Effector memory CD4-positive, alpha-beta T cell (primary cell): ENCODE measurements at places on chromosomes 5 and 9.

GRCh38 chr5:54098267-54098666 is 212.1 kb downstream of the ARL15 start:
- DNase-seq: no peak

DNA sequence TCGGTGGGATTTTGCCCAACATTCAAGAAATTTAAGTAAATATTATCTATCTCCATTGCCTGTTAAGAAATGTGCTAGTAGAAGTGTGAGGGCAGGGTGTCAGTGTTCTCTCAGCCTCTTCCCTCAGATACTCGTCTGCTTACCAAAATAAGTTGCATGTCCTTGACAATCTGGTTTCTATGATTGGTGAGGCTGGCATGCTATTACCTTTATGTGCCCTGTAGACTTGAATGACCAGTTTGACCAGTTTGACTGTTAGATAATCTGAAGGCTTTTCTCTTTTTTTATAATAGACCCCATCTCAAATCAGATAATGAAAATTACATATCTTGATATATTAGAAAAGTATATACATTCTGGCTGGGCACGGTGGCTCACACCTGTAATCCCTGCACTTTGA is 348 bp downstream of the CATSPER3 start:
- no peak for DNase-seq

DNA sequence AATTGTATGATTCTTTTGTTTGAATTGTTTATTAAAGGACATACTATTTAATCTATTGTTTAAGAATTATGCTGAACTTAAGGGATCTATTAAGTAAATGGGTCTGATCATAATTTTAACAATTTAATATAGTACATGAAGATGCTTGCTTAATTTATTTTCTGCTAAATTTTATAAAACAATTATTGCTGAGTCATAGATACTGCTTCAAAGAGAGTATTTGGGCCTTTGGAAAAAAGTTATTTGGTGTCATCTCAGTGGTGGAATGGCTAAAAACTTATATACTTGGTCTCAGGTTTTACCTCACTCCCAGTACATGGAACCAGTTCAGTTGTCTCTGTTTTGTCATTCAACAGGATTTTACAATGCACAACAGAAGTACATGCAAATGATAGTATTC is 145.3 kb downstream of the CDH9 start:
- DNase-seq: no peak

- DNase-seq: no peak
Observed at GRCh38 chr9:95777136-95777535, 98.4 kb upstream of the ERCC6L2 start.

GRCh38 chr5:148003226-148003625 is 60.6 kb upstream of the SPINK5 start:
- DNase-seq: no peak

GRCh38 chr5:120532835-120533234 is 68.7 kb downstream of the PRR16 start:
- no peak for DNase-seq

DNA sequence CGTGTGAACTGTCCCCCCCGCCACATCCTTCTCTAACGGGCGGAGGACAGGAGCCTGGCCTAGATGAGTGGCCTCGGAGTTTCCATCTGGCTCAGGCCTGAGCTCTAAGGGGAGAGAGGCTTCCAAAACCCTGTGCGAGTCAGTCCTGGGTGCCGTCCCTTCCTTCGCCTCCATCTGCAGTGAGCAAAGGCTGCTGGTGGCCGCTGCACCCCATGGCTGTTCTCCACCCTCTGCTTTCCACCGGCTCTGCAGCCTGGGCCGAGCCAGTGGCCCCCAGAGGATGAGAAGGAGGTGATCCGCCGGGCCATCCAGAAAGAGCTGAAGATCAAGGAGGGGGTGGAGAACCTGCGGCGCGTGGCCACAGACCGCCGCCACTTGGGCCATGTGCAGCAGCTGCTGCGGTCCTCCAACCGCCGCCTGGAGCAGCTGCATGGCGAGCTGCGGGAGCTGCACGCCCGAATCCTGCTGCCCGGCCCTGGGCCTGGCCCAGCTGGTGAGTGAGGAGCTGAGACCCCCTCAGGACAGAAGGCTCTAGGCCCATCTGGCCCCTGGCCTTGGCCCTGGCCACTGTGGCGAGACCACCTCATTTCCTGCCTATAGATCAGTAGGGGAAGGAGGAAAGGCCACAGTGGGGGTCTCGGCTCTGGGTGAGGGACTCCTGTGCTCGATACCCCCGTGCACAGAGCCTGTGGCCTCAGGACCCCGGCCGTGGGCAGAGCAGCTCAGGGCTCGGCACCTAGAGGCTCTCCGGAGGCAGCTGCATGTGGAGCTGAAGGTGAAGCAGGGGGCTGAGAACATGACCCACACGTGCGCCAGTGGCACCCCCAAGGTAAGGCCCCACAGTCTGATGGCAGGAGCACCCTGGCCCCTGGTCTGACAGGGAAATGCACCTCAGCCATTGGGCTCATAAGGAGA is 3.0 kb downstream of the PKN3 start:
- DNase-seq: no peak

GRCh38 chr5:11609570-11610303 is 294.5 kb downstream of the CTNND2 start:
- no peak for DNase-seq

DNA sequence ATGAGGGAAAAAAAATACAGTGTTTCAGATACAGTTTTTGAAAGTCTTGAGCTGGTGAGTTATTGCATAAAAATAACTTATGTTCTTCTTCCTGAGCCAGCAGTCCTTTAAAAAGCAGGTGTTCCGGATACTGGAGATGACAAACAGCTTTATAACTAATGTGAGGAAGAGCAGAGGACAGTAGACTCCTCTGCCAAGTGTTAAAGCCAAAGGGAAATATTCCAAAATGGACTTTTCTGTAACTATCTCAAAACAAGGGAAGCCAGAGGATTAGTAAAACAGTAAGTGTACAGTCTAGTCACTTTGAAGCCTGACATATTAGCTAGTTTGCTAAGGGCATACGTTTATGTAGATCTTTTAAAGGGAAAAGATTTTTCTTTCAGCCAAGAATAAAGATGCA is 11.0 kb upstream of the SNCAIP start:
- no peak for DNase-seq

DNA sequence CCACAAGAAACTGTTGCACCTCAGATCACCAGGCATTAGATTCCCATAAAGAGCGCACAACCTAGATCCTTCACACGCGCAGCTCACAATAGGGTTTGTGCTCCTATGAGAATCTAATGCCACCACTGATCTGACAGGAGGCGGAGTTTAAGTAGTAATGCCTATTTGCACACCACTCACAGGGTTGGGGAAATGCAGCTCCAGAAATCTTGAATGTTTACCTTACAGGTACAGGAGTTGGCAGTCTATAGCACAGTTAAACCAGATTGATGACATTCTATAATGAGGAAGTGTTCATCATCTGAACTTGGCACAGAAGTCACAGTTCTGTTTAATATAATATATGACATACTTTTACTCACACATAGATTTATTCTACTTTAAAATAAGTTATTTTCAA is 732.2 kb upstream of the ZNF608 start:
- no peak for DNase-seq

DNA sequence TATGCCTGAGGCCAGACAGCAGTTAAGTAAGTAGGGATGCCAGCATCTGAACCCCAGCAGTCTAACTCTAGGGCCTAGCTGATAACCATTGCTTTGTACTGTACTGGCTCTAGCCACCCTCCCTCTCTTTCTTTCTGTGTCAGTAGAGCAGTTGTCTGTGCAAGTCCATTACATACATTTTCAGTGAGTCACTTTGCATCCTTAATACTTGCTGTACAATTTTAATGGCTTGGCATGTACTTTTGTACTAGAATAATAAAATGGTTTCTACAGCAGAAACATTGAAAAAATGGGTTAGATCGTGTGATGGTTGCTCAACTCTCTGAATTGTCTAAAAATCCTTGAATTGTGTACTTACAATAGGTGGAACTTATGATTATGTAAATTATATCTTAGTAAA is 1.5 kb upstream of the TTC39B start:
- no peak for DNase-seq

- DNase-seq: no peak
Observed at GRCh38 chr5:65157906-65158603, 323.7 kb downstream of the ADAMTS6 start.

DNA sequence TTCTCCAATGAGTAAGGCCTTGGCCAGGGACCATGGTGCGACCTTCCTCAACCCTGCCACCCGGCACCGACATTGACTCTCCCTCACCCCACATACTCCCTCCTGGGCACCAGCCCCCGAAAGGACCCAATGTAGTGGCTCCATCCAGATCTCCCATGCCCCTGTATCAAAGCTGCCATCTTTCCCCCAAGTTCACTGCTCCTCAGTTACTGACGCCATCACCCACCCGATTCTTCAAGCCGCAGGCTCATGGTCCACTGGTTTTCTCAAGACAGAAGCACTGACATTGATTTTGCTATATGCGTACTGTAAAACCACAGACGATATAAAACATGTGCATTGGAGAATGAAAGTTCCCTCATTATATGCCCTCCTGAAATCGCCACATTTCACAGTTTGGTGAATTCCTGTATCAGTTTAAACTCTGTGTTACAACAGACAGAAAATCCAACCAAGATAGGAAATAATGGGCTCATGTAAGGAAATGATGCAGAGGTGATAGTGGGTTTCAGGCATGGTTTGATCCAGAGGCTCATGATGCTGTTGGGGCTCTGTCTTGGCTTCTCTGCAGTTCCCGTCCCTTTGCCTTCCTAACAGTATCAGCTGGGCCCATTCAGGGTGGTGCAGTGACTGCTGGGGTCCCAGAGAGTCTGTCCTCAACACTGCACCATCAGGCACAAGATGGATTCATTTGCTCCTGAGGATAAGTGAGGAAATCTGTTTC is 207.3 kb upstream of the IER5L start:
- no peak for DNase-seq

DNA sequence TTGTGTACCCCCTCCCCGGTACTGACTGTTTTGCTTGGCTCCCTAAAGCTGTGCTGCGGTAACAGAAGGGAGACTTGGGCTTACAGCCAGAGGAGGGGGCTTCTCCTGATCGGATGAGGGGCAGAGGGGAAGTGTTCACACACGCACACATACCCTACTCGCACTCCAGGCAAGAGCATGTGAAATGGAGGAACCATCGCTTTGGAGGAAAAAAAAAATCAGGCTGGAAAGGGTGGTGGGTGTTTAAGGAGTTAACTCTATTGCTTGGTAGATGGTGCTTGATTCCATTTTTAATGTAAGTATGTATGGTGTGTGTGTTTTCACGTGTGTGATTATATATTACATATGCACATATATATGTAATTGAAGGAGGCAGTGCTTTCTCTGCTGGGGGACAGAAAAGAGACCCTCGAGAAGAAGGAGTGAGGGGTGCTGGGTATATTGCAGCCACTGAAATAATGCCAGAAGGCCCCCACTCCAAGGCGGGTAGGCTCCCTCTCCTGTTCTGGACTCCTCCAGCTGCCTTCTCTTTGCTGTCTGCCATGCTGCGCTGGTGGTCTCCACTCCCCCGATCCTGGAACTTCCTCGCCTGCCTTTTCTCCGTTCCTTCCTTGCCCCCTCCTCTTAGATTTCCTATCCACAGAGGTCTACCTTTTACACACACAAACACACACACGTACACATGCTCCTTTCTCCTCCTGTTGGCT is 721 bp downstream of the GRIA1 start:
- no peak for DNase-seq

DNA sequence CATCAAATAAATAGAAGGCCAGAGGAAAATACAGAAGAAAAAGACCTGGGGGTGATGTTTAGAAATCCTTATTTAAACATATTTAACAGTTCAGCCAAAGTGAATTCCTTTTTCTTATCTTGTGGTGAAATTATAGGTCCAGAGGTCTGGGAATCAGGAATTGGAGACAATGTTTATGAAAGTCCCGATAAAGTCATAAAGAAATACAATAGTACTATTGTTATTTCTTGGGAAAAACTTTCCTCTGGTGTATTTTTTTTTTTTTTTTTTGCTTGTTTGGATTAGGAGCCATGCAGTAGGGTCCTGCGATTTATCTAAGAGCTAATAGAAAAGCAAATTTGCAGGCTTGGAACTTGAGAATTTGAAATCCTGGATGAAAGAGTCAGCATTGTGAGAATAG is 426 bp downstream of the C7 start:
- DNase-seq: no peak

GRCh38 chr9:135976944-135977343 is 15.8 kb upstream of the UBAC1 start:
- no peak for DNase-seq

DNA sequence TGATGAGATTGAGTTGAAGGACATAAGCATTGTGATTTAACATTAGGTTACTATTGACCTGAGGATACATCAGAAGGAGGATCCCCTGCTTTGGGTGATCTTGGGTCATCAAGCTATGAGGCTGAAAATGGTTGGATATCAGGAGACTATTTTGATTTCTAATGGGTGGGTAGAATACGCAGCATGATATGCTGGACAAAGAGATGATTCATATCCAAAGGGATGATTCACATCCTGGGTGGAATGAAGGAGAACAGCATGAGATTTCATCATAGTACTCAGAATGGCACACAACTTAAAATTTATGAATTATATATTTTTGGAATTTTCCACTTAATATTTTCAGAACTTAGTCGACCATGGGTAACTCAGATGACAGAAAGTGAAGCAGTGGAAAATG is 1759.5 kb upstream of the C9orf72 start:
- no peak for DNase-seq

- DNase-seq: no peak
Observed at GRCh38 chr9:69028754-69029153, 6.8 kb upstream of the FXN start.

DNA sequence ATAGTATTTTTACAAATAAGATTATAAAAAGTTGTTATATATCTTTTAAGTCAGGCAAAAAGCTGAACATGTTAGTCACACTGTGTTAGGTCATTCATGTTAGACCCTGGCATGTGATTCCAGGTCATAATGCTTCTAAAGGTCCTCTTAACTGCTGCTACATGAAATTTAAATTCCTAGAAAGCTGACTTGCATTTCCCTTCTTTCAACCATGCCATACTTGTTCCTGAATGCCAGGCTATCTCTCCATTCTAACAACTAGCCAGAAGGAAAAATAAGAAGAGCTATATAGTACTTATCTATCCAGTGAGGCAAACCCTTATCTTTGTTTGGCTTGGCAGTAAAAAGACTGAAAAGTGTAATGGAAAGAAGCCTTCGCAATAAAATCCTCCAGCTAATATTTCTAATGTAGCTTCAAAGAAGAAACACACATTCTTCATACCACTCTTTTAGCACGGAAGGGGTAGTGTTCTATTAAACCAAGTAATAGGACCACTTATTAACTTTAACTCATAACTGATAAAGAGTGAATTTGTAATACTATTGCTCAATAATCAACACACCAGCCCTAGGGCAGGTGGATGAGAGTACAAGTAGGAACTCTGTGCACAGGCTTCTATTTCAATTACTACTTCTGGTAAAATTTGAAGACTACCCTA is 310.2 kb downstream of the PDE4D start:
- no peak for DNase-seq
